ENCODE measurements at places on chromosomes 6 and 20.
A peak's percentile ranks its signal among the peaks of the same experiment; 100 is the strongest.

GRCh38 chr6:101513181-101513580 lies 119.7 kb downstream of the GRIK2 start:
- DNase-seq, result no peak

- DNase-seq, result no peak
Measured at GRCh38 chr6:108690326-108691049, 129.8 kb downstream of the FOXO3 start.

DNA sequence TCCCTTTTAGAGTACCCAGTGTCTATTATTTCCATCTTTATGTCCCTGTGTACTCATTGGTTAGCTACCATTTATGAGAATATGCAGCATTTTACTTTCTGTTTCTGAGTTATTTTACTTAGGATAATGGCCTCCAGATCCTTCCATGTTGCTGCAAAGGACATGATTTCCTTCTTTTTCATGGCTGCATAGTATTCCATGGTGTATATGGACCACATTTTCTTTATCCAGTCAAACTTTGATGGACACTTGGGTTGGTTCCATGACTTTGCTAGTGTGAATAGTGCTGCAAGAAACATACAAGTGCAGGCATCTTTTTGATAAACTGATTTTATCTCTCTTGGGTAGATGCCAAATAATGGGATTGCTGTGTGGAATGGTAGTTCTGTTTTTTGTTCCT lies 55.4 kb downstream of the ZBTB2 start:
- no peak for DNase-seq

GRCh38 chr20:16671753-16672152 lies 58.1 kb upstream of the SNRPB2 start:
- no peak for DNase-seq

DNA sequence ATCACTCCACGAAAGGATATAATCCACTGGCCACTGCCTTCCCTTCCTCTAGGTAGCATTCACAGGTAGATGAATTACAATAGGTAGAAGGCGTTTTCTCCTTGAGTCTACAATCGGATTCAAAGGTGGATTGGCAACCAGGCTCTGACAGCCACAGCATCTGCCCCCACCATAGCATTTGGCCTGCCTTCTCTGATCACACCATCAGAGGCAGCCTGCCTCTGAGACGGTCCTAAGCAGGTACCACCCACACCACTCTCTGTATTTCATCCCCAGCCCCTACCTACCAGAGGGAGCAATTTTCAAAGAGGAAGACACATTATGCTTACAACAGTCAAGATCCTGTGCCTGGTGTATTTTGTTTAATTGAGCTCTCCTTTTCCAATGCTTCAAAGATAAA lies 210.5 kb upstream of the SPTLC3 start:
- DNase-seq, result no peak

- DNase-seq, result no peak
Measured at GRCh38 chr6:73854998-73855718, 159.2 kb downstream of the CD109 start.

GRCh38 chr20:53513489-53514298 lies 79.9 kb downstream of the ZNF217 start:
- DNase-seq, result no peak

GRCh38 chr20:62802026-62802712 lies 2.5 kb upstream of the OGFR start:
- no peak for DNase-seq

GRCh38 chr20:49981218-49982071 lies 1.3 kb upstream of the SNAI1 start:
- DNase-seq, result no peak

DNA sequence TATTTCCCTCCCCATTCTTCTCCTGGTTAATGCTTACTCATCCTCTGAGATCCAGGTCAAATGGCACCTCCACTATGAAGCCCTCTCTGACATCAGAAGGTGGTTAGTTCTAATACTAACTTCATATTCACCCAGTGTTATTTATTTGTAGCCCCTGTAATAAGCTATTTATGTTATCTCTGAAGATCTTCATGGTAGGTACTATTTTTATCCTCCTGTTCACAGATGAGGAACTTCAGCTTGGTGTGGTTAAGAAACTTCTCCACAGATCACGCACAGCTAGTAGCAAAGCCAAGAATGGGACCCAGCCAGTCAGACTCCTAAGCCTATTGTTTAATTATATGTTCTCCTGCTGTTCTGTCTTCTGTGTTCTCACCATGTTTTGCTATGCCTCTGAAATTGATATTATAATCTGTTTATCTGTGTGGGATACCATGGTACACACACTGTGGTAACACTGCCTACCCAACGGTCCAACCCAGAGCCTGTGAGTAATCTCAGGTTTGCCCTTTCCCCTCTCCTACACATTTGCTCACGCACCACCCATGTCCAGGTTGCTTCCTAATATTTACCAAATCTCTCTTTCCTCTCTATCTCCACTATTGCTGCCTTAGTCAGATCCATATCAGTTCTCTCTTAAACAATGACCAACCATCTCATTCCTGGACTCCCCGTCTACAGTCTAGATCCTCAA lies 98.4 kb downstream of the IPCEF1 start:
- DNase-seq, result no peak

DNA sequence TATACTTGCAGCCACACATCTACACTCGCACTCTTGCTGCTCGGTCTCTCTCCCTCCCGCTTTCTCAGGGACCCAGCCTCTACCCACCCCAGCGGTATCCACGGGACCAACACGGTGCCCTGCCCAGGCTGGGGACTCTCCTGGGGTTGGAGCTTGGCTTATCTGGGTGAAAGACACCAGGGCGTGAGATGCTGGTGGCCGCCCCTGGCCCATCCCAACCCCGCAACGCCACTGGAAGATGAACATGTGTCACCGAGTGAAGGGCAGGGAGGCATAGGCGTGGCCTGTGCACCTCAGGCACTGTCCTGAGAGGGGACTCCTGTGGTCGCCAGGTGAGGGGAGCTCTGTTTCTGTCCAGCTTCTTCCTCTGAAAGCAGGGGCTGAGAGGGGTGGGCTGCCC lies 47.4 kb downstream of the NINL start:
- no peak for DNase-seq

- DNase-seq, result no peak
Measured at GRCh38 chr6:55438203-55438602, 110.9 kb downstream of the GFRAL start.

DNA sequence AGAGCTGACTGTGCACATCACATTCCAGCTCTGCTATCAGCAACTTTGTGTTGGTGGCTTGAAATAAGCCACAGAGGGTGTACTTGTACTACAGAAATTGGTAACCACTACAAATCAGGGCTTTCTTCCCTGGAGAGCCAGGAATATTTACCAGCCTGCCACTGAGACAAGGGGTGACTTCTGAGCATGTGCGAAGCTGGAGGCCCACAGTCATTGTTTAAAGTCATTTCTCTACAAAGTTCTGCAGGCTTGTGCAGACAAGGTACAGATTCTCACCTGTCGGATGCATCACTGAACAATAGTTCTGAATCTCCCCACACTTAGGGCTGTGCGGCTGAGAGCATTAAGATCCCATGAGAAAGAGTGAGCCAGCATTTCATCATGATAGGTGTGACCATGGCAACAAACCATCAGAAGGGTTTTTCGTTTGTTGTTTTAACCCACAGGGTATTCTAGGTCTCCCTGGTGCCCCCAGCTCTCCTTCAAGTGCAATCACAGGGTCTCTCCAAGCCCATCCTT lies 292.8 kb downstream of the CDC5L start:
- no peak for DNase-seq

DNA sequence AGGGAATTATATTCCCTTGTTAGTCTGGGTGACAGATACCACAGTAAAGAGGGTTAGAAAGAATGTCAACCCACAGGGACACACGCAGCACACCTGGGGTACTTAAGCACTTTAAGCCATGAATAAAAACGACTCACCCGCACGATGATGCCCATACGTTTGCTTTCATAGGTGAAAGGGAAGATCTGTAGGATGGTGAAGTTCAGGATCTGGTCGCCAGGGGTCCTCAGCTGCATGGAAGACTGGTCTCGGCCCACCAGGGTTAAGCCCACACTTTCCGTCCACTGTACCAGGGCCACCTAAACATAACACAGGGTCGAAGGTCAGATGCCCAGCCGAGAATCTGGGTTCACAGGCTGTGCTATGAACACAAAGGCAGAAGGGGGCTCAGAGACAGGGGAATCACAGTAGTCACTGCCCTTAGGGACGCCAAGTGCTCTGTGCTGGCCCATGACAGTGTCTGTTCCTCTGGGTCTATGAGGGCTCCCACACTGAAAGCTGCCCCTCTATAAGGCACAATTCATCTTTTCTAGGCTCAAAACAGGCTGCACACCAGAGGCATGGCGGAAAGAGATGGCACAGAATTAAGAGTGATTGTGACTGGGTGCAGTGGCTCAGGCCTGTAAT lies 96.8 kb upstream of the NFATC2 start:
- DNase-seq, result no peak

- DNase-seq, result no peak
Measured at GRCh38 chr20:34712525-34713192, 8.5 kb downstream of the TP53INP2 start.

DNA sequence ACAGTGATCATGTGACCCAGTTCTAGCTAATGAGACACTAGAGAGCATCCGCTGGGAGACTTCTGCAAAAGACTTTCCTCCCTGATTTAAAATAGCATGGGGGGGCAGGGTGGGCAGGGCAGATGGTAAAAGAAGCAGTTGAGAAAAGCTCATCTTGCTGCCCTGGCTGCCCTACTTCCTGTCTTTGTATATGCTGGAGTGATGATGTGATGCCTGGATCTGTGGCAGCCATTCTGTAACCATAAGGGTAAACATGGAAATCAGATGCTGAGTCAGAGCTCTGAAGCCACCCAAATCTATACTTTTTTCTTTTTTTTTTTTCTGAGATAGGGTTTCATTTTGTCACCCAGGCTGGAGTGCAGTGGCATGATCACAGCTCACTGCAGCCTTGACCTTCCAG lies 25.4 kb downstream of the ZFP64 start:
- no peak for DNase-seq

GRCh38 chr6:37669306-37669705 lies 28.4 kb downstream of the MDGA1 start:
- no peak for DNase-seq

DNA sequence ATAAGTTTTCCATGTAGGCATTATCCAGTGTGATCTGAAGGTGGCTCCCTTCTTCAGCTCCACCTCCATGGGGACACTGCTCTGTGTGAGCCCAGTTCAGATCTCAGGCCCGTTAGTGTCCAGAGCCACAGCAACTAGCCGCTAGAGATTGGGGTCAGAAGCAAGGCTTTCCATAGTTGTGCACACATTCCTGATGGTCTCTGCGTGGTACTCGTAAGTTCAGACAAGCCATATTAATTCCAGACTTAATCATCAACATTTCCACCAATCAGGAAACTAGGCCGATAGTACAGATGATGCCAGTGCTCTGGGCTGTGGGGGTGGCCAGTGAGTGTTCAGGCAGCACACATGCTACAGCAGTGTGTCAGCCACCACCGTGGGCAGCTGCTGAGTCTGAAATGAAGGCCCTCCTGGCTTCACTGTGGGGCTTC lies 17.5 kb upstream of the SYNCRIP start:
- peak; percentile 55 for DNase-seq

DNA sequence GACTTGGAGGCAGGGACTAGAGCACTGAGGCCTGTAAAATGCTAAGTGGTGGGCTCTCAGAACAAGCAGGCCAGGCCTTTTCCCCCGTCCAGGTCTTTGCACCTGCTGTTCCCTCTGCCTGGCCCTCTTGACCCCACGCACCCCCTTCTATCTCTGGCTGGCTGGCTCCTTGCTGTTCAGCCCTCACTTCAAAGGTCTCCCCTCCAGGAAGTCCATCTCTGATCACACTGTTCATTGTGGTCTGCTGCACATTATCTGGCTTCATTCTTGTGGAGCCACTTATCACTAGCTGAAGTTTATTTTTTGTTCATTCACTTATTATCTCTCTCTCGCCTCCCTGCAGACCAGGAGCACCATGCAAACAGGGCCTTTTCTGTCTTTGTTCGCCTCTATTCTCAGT lies 24.5 kb downstream of the SLC13A3 start:
- no peak for DNase-seq

DNA sequence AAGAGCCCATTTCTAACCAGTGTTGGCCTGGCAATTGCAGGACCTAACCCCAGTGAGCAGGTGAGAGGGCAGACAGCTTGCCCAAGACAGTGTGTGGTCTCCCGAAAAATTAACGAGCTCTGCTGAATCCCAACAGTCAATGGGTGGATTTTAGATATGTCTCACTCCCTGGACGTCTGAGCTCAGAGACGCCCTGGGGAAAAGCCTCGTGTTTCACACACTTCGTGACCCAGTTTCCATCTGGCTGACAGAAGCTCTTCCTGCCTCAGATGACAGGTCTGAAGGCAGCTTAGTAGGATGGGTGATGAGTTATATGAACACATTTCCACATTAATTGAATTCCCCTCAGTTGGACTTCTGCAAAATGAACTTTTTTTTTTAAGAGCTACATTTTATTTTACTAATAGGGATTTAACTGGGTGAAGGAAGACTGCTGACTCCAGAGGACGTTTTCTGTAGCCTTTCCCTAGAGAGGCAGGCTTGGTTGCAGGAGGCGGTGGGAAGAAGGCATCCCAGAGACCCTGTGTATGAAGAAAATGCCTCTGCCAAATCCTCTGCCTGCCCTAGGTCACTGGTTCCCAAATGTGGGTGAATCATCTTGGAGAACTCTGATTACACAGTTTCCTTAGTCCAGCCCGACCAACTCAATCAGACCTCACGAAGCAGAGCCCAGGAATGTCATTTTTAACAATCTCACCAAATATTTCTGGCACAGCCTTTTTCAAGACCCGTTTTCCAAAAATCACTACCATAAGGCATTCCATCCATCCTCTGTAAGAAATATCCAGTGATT lies 71.7 kb upstream of the LY86 start:
- DNase-seq, result no peak

Data from GOT3 (cell line).